Activated naive CD4-positive, alpha-beta T cell treated with anti-CD3 and anti-CD28 coated beads, Interleukin-2, amount 50 U/mL, for 16 hours (primary cell): ENCODE measurements at places on chromosomes 2 and 18.

DNA sequence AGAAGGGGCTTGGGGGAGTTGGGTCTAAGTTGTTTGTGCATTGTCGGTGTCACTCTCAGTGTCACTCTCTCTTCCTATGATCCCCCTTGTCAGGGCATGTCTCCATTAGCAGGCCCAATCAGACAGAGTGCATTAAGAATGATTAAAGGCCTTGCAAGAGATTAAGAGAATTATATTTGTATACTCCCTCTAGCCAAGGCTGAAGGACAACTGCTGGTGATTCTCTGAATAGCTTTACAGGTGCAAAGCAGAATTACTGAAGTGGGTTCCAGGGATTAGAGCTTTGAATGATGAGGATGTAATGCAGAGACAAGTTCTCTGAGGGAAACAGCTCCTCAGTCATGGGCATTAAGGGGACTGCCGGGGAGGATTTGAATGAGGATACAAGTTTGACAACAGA is 104.8 kb upstream of the LGALSL start:
- DNase-seq: no peak

GRCh38 chr2:24723665-24724064 is 69.5 kb downstream of the PTRHD1 start:
- DNase-seq: no peak

DNA sequence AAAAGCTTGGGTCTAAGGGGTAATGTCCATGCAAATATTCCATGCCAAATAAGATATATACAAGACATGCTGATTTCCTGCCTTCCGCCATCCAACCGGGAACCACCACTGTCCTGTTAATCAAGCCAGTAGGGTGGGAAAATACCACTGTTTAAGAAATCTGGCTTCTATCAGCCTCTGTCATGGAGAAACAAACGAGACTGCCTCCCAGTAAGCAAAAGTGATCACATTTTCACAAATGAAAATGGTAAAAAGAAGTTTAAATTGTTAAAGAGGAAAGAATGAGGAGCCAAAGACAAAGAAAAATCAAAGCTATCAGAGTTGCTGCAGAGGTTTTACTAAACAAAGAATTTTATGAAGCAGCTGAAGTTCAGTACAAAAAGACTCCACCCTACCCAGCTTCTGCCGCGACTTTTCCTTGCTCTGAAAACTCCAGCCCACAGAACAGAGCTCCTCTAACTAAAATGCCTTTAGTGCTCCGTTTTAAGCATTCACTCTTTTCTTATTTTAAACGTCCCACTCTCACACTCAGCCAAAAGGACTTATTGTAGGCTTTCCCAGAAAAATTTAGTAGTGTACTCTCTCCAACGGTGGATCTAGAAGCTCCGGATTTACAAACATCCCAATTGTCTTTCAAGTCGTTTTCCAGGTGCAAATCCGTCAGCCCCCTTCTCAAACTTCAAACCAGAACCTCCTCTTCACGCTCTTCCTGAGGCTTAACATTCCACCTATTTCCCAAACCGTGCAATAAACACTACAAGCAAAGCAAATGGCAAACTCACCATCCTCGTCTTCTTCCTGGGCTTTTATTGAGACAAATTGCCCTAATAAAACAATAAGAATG is 613 bp downstream of the COL5A2 start:
- DNase-seq: no peak

DNA sequence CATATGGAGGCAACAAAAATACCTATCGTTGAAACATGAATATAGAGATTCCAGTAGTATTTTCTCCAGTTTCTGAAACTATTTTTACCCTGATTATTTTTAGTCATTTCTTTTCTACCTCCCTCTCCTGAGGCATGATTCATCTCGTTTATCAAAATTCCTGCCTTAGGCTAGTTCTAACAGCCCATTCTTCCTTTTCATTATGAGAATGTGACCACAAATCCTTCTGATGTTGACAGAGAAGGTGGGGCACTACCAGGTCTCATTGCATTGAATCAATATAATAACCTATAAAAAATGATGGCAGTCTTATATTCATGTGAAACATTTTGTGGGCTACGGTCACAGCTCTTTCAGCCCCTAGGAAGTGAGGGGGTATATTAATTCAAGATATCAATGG is 406.5 kb upstream of the UBE2E3 start:
- DNase-seq: no peak

DNA sequence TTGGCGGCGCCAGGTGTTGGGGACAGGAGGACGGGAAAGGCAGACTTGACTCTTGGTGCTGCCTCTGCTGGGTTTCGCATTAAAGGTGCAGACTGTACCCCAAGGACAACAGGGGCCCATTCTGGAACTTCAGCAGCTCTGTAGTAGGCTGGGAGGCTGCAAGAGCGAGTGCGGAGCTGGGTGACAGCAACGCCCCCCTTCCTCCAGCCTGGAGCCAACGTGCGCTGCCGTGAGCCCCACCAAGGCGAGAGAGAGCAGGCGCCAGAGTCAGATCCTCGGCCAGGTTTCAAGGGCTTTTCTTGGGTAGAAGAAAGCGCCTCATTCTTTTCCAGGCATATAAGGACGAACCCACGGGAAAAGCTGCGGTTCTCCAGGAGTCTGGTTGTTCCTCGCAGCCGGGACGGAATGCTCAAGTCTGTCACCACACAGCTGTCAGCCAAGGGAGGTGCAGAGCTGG is 1.9 kb downstream of the DOK6 start:
- no peak for DNase-seq

DNA sequence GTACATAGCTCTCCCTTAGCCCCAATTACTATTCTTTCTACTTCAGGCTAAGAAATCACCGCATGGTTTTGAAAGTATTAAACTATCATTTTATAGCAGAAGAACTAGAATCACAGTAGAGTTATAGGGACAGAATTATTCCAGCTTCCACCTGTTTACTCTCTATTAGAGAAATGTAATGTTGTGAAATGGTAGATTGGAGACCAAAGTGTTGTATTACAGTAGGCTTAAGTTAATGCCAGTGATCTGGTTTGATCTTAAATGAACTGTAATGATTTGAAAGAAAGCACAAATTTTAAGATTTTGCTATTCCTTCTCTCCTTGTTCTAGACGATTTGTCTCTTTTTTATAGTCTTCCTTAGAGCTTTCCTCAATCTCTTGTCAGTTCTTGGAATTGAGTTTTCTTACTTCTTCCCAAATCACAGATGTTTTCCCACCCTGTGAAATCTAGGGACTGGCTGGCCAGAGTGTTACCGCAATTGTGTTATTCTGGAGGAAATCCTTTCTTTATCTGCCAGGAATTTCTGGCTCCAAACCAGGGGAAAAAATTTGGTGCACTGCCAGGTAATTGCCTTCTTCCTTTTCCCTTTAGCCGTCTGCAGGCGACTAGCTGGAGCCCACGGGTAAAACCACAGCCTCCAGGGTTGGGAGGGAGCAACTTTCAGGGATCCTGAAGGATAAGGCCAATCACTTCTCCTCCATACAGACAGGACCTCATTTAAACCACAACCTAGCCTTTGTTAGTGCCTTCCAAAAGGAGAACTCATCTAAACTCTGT is 51.7 kb downstream of the NOP58 start:
- no peak for DNase-seq

DNA sequence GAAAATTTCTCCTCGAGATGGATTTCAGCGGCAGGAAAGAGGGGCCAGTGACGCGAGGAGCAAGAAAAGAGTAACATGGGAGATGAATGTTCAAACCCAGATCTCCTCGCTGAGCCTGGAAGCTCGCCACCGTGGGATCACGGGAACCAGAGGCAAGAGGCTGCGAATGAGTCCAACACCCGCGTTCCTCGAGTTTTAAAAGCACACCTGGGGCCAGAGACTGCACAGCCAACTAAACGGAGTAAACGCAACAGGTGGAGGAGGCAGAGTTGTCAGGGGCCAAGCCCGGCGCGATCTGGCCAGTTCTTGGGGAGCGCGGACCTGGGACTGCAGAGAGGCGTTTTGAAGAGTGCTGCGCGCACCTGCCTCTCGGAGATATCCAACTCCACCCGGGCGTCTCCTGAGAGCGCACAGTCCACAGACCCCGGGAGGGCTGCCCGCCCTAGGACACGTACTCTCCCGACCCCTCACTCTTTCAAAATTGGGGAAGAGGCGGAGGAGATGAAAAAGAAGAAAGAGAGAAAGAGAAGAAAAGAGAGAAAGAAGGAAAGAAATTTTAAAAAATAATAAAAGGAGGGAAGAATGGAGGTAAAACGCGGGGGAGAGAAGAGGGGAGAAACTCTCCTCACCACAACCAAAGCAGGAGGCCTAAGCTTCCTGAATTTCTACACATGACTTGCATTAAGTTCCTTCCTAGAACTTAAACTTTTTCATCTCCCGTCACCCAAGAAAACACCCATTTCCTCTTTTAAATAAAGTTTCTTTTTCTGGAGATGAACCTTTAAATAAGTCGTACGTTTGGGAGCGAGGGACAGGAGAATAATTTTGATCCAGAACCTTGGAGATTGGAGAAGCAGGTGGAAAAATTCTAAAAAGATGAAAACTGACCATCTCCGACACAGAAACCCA is 5.3 kb upstream of the PAX3 start:
- DNase-seq: no peak

DNA sequence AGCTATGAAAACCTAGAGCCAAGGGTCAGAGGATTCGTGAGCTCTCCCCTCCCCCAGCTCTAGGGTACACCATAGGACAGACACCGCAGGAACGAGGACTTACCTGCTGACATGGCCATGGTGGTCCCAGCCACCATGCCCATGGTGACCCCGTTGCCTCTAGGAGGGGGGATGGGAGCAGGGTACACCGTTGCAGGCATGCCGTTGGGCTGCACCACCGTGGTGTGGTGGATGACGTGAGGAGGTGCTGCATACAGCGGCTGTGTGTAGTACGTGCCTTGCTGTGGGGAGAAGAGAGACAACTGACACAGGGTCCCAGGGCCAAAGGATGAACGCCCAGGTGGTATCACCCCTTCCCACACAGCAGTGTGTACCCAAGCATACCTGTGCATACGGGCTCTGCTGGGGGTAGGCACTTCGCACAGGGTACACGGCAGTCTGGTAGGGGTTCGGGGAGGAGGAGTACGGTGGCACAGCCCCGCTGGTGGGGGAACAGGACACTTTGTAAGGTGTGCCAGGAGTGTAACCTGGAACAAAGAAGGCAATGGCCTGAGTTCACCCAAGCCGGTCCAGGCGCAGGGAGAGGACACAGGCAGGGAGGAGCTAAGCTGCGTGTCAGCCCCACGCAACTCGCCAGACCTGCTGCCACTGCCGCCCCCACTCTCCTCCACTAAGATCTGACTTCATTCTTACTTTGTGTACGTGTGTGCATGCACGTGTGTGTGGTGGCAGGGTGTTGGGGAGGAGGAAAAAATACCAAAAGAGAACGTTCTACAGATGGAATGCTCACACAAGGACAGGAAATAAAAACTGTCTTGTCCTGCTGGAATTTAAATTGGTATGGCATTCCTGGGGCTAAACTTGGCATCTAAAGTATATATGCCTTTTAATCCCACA is 37.8 kb downstream of the FAM168B start:
- no peak for DNase-seq

DNA sequence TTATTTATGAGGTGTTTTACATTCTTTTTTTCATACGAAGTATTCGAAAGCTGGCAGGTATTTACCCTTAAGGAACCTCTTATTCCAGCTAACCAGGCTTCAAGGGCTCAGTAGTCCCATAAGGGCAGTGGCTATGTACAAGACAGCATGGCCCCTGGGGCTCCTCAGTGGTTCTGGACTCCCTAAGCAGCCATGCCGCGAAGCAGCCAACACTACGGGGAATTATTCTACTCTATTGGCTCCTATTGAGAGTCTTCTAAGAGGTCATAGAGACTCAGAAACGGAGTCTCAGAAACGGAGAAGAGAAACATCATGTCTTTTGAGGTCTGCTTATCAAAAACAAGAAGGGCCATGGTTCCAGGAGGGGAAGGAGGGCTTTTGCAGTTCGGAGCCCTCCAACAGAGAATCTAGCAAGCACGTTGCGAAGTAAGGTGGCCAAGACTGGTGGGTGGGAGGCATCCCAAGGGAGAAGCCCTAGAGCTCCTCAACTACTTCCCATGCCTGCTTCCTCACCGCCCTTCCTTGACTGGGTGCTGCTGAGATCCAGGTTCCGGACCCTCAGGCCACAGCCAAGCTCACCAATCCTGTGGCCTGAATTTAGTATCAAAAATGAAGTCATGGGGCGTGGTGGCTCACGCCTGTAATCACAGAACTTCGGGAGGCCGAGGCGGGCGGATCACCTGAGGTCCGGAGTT is 109.7 kb downstream of the INO80D start:
- no peak for DNase-seq

- DNase-seq: no peak
Measured at GRCh38 chr2:241492174-241492565, 16.2 kb downstream of the STK25 start.

- DNase-seq: no peak
Measured at GRCh38 chr2:151902829-151903228, 74.6 kb upstream of the ARL5A start.

GRCh38 chr2:128807317-128807716 is 488.6 kb upstream of the HS6ST1 start:
- DNase-seq: no peak

DNA sequence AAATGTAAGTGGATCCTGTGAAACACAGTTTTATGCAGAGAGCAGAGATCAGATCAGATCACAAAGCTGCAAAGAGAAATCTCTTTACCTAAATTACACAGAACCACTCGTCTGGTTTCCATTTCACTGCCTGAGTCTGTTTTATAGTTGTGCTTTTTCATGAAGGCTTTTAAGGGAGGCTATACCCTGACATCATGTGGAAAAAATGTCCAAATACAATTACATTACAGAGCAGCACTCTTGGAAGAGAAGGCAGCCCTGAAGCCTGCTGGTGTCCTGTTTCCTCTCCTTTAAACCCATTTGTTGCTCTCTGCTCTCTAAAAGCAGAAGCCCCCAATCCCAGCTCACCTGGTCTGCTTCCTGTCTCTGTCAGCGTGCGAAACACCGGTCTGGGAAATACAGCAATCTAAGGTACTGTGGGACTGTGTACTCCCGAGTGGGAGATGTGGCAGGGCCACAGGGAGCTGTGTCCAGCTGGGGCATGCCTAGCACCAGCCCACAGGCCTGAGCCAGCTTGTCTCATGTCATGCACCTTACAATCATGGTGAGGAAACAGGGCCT is 24.8 kb upstream of the ZFP36L2 start:
- DNase-seq: no peak

DNA sequence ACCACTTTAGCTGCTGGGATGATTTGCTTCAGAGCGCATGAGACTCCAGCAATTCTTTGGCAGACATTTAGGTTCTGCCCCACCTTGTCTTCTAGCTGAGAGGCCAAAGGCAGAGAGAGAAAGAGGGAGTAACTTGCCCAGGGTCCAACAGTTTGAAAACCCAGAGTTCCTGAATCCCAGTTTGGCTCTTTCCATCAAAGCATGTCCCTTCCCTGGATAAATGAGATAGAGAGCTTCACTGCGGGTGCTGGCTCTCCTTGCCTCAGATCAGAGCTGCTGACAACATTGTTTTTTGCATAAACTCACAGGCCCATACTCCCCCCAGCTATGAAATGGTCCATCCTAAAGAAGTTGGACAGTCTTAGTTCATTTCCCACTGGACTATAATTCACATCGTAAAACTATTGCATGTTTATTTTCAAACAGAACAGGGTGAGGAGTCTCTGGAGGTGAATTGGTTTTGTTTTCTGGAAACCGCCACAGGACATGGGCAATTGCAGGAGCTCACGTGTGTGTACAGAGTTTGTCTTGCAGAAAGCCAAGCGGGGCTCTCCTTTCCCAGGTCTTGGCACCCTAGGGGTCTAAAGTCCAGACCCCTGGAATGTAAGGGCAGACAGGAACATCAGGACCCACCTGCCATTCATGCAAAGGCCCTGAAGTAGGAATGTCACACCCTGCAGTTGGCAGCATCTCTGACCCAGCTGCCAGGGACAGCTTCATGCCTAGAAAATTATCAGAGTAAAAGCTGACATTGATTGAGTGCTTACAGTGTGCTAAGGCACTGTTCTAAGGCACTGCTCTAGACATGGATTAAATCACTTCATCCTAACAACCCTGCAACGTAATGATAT is 25.0 kb upstream of the SLC14A2 start:
- DNase-seq: no peak
